ENCODE measurements at places on chromosomes 5 and 9.

- DNase-seq: no peak
These were observed 3.5 kb downstream of the FBXW11 start for GRCh38 chr5:172002840-172003512.

DNA sequence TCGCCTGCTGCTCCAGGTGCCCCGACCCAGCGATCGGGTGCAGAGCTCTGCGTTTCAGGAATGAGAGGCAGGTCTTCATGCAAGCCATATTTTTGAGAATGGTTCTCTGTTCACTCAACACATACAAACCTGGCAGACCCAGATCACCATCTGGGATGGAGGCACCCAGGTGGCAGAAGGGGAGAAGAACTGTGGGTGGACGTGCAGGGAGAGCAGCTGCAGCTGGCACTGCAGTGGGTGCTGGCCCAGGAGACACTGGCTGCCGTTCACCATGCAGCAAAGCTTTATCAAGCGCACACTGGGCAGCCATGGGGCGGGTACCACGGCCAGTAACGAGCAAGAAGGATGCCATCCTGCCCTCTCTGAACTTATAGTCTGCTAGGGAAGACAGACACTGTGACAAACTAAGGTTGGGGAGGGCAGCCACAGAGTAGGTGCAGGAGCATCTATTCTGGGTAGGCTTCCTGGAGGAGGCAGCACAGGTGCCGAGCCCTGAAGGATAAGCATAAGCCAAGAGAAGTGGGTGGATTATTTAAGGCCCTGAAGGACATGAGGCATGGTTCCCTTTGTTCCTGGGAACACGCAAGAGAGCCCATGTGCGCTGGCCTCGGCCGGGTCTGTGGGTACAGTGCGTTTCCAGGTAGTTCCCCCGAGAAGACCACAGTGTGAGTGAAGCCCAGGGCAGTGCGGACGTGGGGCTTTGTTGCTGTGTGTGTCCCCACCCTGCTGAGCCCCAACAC is 46.2 kb upstream of the FCN2 start:
- DNase-seq: no peak

DNA sequence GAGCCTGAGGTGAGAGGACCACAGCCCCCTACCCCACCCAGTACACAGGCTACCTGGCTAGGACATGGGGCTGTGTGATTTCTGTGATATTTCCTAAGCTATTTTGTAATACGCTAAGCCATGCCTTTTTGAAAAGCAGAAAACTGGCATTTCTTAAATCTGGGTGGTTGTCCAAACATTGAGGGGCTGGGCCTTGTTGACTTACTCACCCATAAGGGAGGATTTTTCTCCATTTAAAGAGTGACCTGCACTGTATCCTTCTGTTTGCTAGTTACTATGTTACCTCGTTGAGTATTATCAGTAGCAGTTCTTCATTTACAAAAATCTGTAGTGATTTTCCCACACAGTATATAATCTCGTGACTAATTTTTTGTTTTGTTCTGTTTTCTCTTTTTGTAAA is 117.5 kb upstream of the OTULINL start:
- no peak for DNase-seq

DNA sequence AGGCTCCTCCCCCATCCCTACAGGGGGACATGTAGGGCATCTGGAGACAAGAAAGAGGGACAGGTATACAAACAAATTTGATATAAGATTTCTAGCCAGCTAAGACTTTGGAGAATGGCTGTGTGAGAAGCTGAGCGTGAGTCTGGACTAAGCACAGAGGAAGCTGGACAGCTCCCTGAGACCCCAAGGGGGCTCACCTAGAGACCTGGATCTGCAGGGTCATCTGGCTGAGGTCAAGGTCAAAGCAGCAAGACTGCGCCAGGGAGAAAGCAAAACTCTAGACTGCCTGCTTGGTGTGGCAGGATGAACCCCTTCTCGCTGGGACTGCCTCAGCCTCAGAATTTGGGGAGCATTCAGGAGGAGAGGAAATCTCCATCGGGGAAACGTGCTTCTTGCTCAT is 8.0 kb upstream of the GSN start:
- DNase-seq: no peak

Data from iPS DF 19.7 (cell line).